NCI-H1092 (cell line): ENCODE measurements at places on chromosomes 13 and 19.

DNA sequence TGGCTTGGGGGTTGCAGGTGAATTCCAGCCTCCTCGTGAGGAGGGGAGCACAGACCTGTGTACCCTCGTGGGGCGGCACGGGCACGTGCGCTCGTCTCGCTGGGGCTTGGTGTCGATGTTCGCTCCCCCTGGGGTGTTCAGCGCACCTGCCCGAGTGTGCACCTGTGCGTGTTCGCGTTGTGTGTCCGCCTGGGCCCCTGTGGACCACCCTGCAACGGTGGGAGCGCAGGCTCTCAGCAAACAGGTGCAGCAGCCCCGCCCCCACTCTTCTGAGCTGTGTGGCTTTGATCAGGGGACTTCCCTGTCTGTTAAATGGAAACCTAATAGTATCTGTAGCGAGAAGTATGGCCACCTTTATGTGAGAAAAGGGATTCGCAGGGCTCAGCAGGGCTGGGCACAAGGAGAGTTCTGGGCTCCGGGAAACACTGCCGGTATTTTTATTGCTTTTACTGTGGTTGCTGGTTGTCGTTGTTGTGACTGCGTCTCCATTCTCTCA, 549 bp downstream of the SMIM17 start:
- no peak for DNase-seq

DNA sequence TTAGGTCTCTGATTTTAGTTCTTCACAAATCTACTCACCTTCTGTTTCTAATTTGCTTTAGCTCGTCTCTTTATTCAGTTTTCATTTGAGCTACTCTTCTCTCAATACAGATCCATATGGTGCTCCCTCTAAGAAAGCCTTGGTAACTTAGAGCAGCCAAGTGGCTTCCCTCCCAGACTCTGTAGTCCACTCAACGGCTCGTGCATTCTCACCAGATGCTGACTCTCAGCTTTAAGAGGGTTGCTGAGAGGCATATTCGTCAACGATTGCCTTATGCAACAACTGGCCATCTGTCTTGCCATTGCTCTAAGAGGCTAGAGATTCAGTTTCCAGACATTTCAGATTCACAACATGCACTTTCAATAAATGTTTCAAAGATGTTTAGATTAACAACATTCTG, 785.8 kb upstream of the SLC10A2 start:
- DNase-seq: no peak

DNA sequence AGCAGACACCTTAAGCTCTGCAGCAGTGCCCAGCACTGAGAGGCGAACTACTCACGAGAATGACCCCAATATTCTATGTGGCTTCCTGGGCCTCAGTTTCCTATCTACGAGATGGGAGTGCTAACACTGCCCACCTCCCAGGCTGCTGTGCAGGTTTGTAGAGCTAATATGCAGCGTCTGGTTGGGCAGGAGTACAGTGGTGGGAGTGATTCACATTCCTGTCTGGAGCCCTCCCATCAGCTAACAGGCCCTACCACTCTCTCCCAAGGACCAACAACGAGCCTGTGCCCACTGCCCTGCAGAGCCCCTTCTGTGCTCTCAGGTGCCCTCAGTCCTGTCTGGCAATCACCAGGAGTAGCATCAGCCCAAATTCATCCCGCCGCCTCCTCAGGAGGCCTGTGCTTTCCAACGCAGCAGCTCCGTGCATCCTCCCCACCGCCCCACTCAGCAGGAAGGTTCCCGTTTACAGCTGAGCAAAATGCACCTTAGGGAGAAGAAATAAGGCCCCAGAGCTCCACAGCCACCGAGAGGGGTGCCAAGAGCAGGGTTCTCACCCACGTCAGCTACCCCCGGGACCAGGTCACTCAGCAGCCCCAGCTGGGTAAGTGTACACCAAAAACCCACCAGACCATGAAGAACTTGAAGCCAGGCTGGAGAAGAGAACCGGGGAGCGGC, 6.6 kb downstream of the AKT2 start:
- no peak for DNase-seq

GRCh38 chr13:111954661-111955411, 112.1 kb upstream of the SOX1 start:
- no peak for DNase-seq

- DNase-seq: no peak
Observed at GRCh38 chr13:29939158-29939557, 88.7 kb upstream of the UBL3 start.

DNA sequence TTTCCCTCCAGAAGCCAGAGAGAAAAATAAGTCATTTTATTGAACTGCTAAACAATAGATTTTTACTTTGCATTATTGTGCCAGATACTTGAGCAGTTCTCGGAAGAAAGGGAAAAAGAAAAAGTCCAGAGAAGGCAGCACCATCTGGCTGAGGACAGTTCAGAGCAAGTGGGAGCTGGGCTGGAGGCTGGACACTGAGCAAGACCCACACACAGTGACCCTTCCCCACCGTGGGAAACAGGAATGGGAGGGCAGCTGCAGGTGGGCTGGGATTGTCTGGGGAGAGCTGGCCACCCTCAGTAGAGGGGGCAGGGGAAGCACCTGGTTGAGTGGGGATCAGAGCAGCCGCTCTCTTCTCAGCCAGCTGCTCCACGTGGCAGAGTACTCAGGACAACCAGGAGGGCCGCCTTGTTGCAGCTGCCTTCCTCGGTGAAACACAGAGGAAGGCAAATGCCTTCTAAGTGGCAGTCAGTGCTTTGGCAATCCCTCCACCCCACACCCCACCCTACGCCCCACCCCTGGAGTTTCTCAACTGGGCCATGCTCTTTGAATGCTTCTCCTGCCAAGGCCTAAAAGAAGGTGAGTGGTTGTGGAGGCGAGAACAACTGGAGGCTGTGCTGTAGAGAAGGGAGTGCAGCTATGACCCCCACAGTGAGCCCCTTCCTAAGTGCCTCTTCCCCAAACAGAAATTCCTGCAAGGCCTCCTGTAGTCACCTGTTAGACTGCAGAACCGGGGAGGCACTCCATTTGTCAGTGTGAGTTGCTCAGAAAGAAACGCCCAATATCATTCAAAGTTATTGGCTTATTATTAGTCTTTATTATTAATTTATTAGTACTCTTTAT, 179.3 kb downstream of the ZIC5 start:
- no peak for DNase-seq

DNA sequence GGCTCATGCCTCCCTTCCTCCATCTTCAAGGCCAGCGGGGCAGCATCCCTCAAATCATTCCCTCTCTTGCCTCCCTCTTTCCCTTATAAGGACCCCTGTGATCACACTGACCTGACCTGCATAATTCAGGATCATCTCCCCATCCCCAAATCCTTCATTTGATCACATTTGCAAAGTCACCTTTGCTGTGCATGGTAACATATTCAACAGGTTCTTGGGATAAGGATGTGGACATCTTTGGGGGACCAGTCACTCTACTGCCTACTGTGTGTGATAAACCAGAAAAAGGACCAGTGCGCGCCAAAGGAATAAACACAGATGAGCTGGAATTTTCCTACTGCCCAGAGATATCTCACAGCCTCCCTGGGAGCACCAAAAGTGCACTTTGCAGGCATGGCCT, 7.9 kb downstream of the OPA3 start:
- DNase-seq: no peak

- DNase-seq: no peak
Observed at GRCh38 chr13:32408296-32409000, 19.5 kb downstream of the N4BP2L1 start.

DNA sequence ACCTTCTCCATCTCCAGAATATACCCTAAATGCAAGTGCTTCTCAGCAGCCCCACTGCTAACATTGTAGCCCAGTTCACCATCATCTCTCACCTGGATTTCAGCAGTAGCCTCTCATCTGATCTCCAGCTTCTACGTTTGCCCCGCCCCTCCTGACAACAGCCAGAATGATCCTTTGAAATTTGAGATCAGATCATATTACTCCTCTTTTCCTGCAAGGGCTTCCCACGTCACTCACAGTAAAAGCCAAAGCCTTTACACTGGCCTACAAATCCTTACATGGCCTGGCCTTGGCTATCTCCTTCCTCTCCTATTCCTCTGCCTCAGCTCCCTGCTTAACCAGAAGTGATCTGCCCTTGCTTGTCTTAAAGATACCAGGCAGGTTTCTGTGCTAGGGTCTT, 94.3 kb upstream of the NBEA start:
- DNase-seq: no peak

DNA sequence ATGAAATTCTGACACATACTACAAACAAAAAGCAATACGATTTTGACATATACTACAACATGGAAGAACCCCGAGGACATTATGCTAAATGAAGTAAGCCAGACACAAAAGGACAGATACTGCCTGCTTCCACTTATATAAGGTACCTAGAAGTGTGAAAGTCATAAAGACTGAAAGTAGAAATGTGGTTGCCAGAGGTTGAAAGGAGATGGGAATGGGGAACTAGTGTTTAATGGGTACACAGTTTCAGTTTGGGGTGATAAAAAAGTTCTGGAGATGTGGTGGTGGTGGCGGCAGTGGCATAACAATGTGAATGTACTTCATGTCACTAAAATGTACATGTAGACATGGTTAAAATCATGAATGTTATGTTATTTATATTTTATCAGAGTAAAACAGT, 12.1 kb upstream of the NDFIP2 start:
- DNase-seq: no peak

DNA sequence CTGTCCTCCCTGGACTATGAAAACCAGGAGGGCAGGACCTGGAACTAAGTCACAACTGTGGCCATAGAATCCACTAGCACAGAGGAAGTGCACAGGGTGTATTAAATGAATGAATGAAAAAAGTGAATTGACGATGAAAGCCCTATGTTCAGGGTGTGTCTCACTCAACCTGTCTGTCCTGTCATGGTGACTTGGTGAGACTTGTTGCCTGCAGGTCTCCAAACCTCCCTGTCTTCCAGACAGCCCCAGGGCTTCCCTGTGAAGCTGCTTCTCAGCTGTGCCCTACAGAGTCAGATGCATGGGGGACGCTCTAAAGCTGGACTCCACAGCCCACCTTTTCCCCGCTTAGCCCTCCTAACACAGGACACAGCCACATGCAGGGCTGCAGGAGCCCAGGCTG, 4.8 kb upstream of the IGFL1 start:
- DNase-seq: no peak

GRCh38 chr19:12374026-12374425, 8.5 kb upstream of the ZNF442 start:
- DNase-seq: no peak
